ENCODE measurements at places on chromosomes 2 and 18. TPM values are rescaled to one million over a fixed set of nuclear protein-coding genes. Genes with fewer than 3 reads are reported as not detected.

Gene TRIM43
- 0.23 TPM for polyA plus RNA-seq

Gene NEUROD1
- polyA plus RNA-seq = 0.03 TPM

Gene TMEM198
- 4.7 TPM for polyA plus RNA-seq

Gene RNASEH1
- 34.4 TPM for polyA plus RNA-seq

DNA sequence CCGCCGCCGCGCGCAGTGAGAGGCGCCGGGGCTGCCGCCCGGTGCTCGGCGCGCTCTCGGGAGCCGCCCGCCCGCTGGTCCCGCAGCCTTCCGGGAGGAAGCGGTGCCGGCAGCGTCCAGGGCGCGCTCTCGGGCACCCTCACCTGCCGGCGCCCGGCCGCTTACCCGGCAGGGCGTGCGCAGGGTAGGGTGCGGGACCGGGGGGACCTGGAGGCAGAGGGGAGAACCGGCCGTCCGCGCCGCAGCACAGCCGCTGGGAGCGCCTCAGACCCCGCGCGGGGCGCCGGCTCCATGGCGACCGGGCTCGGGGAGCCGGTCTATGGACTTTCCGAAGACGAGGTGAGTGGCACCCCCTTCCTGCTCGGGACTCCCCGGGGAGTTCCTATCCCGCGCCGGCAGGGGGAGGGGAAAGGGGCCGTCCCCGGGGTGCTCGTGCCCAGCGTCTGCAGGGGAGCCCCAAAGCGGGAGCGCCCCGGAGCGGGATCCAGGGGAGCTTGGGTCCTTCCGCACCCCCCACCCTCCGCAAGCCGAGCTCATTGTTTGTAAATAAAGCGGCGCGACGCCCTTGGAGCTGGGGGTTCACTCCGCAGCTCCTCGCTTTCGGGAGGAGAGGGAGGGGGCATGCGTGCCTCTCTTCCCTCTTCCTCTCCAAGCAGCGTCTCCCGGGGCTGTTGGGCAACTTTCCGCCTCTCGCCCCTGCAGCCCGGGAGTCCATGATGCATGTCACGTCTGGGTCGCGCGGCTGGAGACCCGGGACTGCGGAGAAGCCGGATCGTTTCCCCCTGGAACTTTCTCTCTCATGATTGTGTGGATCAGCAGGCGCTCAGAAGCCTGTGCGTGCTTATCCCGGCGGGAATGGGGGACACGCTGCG lies 580 bp downstream of the NEDD4L start:
- H3K4me1 ChIP-seq = no peaks in the 10 kb centered on the region
- H3K36me3 ChIP-seq = no peaks in the 10 kb centered on the region
- H3K4me3 ChIP-seq = peak overlapping the region; percentile 90
- peak overlapping the region; percentile 47 for H3K27ac ChIP-seq
- peak; percentile 67 for DNase-seq

GRCh38 chr18:24628326-24628725 lies 167.9 kb downstream of the HRH4 start:
- no peaks in the 10 kb centered on the region for H3K36me3 ChIP-seq
- no peak overlapping the region for H3K27ac ChIP-seq
- DNase-seq = no peak
- H3K4me1 ChIP-seq = no peaks in the 10 kb centered on the region

GRCh38 chr2:13091455-13091854 lies 374.7 kb downstream of the TRIB2 start:
- DNase-seq = no peak
- no peaks in the 10 kb centered on the region for H3K27me3 ChIP-seq
- H3K27ac ChIP-seq = no peak overlapping the region
- H3K36me3 ChIP-seq = no peaks in the 10 kb centered on the region
- H3K4me3 ChIP-seq = no peak overlapping the region
- H3K4me1 ChIP-seq = no peaks in the 10 kb centered on the region

GRCh38 chr2:39948016-39948719 lies 169.1 kb upstream of the THUMPD2 start:
- H3K4me1 ChIP-seq = peaks cover 19% of the 10 kb centered on the region
- no peaks in the 10 kb centered on the region for H3K36me3 ChIP-seq
- H3K4me3 ChIP-seq = no peak overlapping the region
- H3K27me3 ChIP-seq = no peaks in the 10 kb centered on the region
- no peak for DNase-seq

GRCh38 chr2:203811491-203812221 lies 55.9 kb upstream of the CTLA4 start:
- H3K27ac ChIP-seq = peak overlapping the region; percentile 60
- H3K27me3 ChIP-seq = no peaks in the 10 kb centered on the region
- H3K4me1 ChIP-seq = peaks cover 56% of the 10 kb centered on the region

DNA sequence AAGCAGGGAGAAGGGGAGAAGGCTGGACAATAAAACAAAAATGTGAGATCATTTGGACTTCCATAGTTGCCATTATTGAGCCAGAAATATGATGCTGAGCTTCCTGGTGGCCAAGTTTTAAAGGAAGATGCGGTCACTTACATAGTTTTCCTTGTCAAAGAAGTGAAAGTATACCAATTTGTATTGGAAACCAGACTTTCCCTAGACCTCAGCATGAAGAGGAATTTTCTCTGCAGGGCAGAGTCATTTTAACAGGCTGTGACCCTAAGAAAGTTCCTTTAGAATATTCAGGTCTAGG lies 111.0 kb downstream of the GATA6 start:
- H3K27me3 ChIP-seq = no peaks in the 10 kb centered on the region
- H3K4me3 ChIP-seq = no peak overlapping the region
- H3K27ac ChIP-seq = no peak overlapping the region
- no peak for DNase-seq
- H3K36me3 ChIP-seq = no peaks in the 10 kb centered on the region
- no peaks in the 10 kb centered on the region for H3K4me1 ChIP-seq

- H3K4me3 ChIP-seq = peak overlapping the region; percentile 92
- no peaks in the 10 kb centered on the region for H3K27me3 ChIP-seq
- peak; percentile 88 for DNase-seq
Measured at GRCh38 chr2:30230497-30231211, 680 bp upstream of the LBH start.

GRCh38 chr2:43008388-43008787 lies 216.0 kb upstream of the HAAO start:
- no peaks in the 10 kb centered on the region for H3K4me1 ChIP-seq
- peak; percentile 71 for DNase-seq
- no peaks in the 10 kb centered on the region for H3K27me3 ChIP-seq
- H3K4me3 ChIP-seq = no peak overlapping the region
- no peak overlapping the region for H3K27ac ChIP-seq

- H3K4me3 ChIP-seq = no peak overlapping the region
- no peak for DNase-seq
- H3K4me1 ChIP-seq = no peaks in the 10 kb centered on the region
- H3K27ac ChIP-seq = no peak overlapping the region
- H3K36me3 ChIP-seq = no peaks in the 10 kb centered on the region
Measured at GRCh38 chr18:64017870-64018269, 48.0 kb downstream of the SERPINB8 start.

DNA sequence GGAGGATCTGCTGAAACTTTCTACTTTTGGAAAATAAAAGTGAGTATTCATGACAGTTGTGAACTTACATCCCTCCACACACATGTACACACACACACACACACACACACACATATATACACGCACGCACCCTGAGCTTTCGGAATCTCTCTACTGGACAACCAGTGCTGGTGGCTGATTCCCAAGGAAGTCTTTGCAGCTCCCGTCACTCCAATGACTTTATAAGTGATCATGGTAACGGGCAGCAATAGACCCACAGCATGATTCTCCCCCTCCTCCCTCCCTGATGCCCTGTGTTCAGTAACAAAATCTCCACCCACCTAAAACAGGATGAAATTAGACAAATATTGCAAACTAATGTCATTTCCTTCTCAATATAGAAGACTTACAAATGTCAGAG lies 364.9 kb downstream of the IRS1 start:
- no peak overlapping the region for H3K27ac ChIP-seq
- H3K36me3 ChIP-seq = no peaks in the 10 kb centered on the region
- no peak overlapping the region for H3K4me3 ChIP-seq
- DNase-seq = no peak

DNA sequence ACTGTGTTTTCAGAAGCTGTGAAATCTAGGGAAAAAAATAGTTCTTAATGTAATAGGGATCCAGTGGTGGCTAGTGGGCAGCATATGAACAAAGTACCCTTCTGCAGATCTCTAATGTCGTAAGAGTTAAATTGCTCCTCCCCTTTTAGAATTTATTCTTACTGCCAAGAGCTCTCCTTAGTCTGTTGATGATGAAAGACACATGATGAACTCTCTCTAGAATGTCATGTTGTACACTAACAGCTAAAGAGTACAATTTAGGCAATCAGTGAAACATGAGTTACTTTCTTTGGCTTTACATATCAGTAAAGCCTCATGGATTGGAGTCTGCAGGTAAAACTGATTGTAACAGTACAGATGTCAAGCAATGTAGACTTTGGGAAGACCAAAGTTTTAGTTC lies 84.2 kb downstream of the SLC39A10 start:
- DNase-seq = no peak
- H3K27me3 ChIP-seq = no peaks in the 10 kb centered on the region
- H3K4me3 ChIP-seq = no peak overlapping the region
- no peak overlapping the region for H3K27ac ChIP-seq

DNA sequence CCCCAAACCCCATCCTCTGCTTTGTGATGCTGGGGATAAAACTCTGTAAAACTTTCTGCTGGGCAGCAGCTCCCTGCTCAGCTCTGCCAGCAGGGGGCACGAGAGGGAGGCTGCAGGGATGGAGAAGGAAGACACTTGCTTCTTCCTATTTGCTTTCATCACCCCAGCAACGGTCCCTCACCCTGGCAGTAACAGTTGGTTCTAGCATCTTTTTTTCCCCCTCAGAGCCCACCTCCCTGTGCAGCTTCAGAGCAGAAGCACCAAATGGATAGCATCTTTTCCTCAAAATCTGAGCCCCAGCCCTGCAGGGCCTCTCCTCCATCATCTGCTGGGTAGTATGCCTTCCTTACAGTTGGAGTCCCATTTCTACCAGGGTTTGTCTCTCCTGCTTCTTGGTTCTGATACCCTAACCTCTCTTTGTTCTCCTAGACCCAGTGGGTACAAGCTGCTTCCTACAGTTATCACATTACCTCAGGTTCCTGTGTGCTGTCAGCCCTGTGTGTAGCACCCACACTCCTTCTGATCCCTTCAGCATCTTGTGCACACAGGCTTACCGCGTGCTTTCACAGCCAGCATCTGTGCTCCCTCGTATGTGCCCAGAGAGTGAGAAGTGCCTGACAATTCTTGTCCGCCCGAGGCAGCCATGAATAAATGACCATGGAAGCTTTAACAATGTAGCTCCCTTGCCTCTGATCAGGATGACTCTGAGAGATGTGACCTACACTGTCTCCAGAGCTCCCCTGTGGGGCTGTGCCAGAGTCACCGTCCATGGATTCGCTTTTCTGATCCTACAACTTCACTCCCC lies 14.5 kb downstream of the CKAP2L start:
- no peaks in the 10 kb centered on the region for H3K27me3 ChIP-seq
- DNase-seq = peak; percentile 72
- H3K27ac ChIP-seq = peak overlapping the region; percentile 1

DNA sequence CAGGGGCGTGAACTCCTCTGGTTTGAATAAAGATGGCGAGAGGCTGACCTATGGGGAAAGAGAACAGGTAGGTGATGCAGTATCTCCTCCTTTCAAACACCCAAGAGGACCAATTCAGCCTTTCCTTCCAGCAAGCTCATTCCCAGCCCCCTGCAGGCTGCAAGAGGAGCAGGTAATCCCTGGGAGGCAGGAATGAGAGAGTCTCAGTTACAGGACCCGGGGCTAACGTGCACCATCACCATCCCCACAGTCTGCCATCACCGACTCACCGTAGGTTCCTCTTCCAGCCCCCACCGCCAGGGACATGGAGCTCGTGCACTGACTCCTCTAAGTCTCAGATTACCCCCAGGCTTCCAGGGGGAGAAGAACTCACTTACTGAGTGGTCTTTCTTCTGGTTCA lies 26.7 kb downstream of the XDH start:
- H3K4me1 ChIP-seq = no peaks in the 10 kb centered on the region
- DNase-seq = no peak
- no peak overlapping the region for H3K27ac ChIP-seq
- no peaks in the 10 kb centered on the region for H3K36me3 ChIP-seq
- no peaks in the 10 kb centered on the region for H3K27me3 ChIP-seq

DNA sequence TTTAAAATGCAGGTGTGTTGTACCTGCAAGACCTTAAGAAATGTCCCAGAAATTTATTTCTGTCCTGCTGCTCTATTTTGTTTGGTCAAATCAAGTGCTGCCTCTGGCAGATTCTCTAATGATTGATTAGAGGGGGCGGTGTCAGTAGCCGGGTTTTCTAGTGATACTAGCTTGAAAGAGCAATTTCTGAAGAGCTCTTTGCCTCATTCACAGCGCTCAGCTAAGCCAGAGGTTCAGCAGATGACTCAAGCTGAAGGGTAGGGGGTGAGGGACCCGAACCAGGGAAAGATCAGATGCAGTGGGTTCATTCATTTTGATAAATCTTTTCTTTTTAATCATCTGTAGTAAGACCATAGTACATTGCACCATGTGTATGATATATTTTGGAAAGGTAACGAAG lies 15.0 kb downstream of the ZBTB7C start:
- H3K27ac ChIP-seq = no peak overlapping the region
- H3K36me3 ChIP-seq = no peaks in the 10 kb centered on the region
- H3K27me3 ChIP-seq = peaks cover 26% of the 10 kb centered on the region
- H3K4me3 ChIP-seq = no peak overlapping the region
- DNase-seq = no peak
- no peaks in the 10 kb centered on the region for H3K4me1 ChIP-seq
